ENCODE measurements at places on chromosomes 13 and 19. TPM values are rescaled to one million over a fixed set of nuclear protein-coding genes. Genes with fewer than 3 reads are reported as not detected.

- no peak for DNase-seq
These were observed 171.9 kb downstream of the KLF5 start for GRCh38 chr13:73230716-73231115.

DNA sequence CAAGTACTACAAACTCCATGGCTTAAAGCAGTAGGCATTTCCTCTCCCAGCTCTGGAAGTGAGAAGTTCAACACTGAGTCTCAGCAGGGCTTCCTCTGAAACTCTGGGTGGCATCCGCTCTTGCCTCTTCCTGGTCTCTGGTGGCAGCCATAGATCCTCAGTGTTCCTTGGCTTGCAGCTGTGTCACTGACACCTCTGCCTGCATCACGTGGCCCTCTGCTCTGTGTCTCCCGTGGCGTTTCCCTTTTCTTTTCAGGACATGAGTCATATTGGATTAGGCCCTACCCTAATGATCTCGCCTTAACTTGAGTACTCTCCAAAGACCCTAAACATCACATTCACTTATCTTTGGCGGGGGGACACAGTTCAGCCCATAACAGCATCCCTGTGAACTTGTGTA is 466.7 kb downstream of the MYO16 start:
- DNase-seq: no peak

DNA sequence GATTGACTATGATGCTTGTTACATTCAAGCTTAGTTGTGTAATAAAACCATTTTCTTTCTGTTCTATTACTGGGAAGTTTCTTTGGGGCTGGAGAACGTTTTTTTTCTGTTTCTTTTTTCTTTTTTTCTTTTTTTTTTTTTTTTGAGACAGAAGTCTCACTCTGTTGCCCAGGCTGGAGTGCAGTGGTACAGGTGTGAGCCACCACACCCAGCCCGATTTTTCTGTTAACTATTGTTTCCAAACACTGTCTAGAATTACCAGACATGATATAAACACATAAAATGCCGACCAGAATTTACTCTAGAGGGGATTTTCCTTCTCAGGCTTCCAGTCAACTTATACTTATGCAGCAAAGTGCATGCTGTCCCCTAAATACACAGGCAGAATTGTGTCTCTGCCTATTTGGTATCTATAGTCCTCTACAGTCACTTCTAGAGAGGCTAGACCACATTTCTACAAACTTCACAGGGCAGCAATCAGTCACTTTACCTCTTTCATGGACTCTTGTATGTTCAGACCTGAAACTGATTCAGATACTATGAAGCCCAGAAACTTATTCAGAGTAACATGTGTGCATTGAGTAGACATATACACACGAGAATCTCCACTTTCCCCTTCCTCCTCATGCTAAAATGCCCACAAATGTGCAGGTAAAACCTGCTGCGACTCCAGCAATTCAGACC is 121.2 kb downstream of the ZNF737 start:
- no peak for DNase-seq

- no peak for DNase-seq
These were observed 1.4 kb downstream of the LGALS14 start for GRCh38 chr19:39705578-39706188.

DNA sequence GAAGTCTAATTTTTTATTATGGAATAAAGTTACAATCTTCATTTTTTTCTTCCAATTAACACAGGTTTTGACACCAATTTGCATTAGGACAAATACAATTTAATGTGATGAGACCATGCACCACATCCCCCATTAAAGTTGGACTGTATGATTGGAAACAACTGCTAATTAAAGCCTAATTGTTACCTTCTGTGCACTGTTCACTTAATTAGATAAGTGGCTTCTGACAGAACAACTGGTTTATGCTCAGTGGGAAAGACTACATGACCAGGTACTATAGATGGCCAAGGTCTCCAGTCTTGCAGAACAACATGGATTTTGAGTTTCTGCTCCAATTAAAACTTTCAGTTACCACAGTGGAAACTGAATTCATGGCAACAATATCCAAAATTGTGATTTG is 198.1 kb downstream of the FGF14 start:
- no peak for DNase-seq

- DNase-seq: no peak
These were observed 25.7 kb downstream of the CNMD start for GRCh38 chr13:52713894-52714293.

DNA sequence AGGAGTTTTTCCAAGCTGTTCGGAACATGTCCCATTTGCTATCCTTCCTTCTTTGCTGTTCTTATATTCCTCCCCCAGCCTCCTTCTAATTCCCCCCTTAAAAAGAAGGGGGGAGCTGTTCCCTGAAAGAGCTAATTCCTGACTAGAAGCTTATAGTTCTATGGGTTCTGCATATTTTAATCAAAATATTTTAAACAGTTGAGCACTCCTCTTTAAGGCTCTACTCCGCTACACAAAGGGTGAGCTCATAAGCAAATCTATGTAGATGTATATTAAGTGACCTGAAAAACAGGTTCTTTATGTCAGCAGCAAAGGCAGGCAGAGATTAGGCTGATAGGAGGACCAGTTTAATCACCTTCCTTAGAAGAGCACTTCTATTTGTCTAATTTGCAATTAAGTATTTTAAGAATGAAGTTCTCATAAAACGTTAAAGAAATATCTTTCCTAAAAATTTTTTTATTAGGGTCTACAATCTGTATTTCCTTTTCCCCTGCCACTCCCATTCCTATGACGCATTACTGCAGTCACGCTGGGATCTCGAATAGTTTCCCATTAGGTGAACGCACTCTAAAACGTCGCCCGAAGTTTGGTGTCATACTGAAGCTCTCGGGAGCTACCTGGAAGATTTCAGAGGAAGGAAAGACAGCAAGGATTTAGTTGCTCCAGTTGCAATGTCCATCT is 5.2 kb downstream of the EFNB2 start:
- DNase-seq: no peak

DNA sequence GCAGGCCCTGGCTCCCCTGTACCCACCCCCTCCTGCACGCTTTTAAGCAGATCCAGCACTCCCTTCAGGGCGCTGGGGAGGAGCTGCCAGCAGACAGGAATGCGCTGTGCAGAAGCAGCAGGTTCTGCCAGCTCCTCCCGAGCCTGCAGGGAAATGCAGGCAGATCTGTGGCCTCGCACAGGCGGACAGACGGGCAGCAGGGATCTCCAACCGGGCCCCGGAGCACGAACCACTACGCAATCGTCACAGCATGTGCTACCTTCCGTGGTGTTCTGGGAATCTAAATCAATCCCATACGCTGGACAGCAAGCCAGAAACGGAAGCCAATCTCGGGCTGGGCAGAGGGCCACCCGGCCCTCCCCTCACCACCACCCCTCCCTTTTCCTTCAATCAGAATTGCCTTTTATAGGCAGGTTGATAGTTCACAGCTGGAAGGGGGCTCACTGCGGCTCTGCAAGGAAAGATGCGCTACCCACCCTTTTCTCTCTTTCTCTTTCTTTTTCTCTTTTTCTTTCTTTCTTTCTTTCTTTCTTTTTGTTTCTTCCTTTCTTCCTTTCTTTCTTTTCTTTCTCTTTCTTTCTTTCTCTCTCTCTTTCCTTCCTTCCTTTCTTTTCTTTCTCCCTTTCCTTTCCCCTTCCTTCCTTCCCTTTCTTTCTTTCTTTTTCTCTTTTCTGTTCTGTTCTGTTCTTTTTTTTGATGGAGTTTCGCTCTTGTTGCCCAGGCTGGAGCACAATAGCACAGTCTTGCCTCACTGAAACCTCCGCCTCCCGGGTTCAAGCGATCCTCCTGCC is 99.9 kb downstream of the GNG7 start:
- no peak for DNase-seq

DNA sequence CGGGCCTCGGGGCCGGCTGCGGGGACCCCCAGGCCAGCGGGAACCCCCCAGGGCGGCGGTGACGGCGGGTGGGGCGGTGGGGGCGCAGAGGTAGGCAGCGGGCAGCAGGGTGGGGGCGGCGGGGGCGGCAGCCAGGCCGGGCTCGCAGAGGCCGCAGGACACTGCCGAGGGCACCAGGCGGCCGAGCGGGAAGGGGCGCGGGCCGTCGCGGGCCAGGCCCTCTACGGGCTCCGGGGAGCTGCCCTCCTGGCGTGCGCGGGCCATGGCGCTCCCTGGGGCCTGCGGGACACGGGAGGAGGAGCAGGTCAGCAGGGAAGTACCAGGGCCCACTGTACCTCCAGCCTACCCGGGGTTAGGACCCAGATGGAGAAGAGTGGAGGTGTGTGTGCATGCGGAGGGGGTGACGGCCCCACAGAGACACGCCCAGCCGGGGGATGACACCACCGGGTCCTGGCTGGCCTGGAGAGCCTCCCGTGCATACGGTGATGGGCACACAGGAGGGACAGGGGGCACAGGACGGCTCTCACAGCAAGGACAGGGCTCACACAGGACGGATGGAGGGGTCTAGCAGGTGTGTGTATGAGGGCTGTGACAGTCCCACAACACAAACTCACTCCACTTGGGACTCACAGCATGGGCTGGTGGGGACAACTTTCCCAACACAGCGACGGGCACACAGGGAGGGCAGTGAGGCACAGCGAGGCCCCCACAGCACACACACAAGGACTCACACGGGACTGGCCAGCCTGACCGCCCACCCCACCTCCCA is 2.6 kb downstream of the BBC3 start:
- DNase-seq: peak; percentile 79

- peak; percentile 47 for DNase-seq
These were observed 7.7 kb downstream of the PNMA8B start for GRCh38 chr19:46487802-46488445.

- no peak for DNase-seq
These were observed 18.5 kb upstream of the MISP start for GRCh38 chr19:732148-733069.

DNA sequence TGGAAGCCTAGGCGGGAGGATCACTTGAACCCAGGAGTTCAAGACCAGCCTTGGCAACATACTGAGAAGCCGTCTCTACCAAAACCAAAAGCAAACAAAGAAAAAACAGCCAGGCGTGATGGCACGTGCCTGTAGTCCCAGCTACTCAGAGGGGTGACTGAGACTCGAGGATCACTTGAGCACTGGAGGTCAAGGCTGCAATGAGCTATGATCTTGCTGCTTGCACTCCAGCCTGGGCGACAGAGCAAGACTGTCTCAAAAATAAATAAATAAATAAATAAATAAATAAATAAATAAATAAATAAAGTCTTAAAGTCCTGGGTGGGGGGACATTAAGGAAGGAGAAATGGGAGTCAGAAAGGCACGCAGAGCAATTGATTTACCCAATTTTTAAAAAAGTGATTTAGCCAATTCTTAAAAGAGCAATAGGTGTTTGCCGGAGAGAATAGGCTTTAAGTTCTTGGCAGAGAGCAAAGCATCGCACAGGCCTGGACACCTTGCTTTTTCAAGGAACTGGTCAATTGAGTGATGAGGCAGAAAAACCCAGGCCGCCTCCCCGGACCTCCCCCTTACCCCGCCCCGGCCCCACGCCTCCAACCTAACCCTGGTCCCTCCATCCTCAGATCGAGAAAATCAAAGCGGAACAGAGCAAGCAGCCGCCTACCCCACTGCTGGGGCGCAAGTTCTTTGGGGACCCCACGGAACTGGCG is 9.5 kb upstream of the SHKBP1 start:
- no peak for DNase-seq

Gene HRC
- total RNA-seq: not detected

Gene SLC25A41
- total RNA-seq: not detected

Gene POLR2I
- total RNA-seq: 27.2 TPM

Gene SERTAD3
- total RNA-seq: 12.1 TPM

Measured in Peyer's patch (tissue), 4 donors.